Stimulated activated CD4-positive, alpha-beta T cell treated with anti-CD3 and anti-CD28 coated beads, Interleukin-1b, Interleukin-23, amount 100 ng/mL, for 4 hours (primary cell): ENCODE measurements at places on chromosomes 1 and 21.

DNA sequence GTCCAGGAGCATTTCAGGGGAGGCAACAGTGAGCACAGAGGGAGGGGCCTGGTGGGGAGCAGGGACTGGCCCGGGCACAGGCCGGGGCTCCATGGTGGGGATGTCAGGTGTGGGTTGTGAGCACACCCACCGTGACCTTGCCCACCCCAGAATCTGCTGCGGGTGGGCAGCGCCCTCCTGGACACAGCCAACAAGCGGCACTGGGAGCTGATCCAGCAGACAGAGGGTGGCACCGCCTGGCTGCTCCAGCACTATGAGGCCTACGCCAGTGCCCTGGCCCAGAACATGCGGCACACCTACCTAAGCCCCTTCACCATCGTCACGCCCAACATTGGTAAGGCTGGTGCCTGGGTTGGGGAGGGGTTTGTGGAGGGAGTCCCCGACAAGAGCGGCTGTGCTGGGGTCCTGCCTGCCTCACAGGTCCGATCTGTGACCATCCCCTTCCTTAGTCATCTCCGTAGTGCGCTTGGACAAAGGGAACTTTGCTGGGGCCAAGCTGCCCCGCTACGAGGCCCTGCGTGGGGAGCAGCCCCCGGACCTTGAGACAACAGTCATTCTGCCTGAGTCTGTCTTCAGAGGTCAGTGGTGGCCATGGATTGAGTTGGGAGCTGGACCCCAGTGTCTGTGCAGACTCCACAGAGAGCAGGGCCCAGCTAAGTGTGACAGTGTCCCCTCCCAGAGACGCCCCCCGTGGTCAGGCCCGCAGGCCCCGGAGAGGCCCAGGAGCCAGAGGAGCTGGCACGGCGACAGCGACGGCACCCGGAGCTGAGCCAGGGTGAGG, 14.3 kb downstream of the PSRC1 start:
- DNase-seq = no peak

DNA sequence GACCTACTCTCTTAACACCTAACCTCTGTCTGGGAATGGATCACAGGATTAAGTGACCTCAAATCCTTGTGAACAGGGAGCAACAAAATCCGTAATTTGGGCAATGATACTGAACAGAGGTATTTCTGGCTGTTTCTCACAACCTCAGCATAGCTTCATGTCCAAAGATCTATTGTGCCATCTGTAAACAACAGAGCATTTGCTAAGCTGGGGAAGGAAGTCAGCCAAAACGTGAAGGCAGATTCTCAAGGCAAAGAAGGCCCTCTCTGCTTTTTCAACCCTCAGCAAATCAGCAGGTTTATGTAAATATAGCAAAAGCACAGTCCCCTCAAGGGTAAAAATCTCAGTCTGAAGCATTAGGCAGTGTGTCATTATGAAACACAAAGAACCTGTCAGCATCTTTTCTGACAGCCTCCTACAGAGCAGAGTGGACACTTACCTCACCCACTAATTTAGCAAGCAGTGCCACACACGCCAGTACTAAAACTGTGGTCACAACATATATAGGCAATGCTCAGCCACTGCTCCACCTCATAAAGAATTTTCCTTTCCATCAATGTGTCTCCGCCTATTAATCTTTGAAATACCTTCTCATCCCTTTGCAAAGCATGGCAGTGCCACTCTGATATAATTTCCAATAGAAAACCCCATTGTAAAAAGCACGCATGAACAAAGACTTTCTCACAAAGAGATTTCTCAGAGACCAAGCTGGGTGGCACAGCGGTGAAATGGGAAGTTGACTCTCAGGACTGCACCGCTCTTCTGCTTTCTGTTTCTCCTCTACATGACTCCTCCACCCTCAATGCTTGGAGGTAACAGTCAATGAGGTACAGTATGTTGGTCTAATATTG, 188.0 kb downstream of the RERE start:
- DNase-seq = no peak

- no peak for DNase-seq
Measured at GRCh38 chr1:152014943-152015342, 21.3 kb upstream of the S100A10 start.

- DNase-seq = no peak
Measured at GRCh38 chr21:17616831-17617230, 4.1 kb upstream of the BTG3 start.

DNA sequence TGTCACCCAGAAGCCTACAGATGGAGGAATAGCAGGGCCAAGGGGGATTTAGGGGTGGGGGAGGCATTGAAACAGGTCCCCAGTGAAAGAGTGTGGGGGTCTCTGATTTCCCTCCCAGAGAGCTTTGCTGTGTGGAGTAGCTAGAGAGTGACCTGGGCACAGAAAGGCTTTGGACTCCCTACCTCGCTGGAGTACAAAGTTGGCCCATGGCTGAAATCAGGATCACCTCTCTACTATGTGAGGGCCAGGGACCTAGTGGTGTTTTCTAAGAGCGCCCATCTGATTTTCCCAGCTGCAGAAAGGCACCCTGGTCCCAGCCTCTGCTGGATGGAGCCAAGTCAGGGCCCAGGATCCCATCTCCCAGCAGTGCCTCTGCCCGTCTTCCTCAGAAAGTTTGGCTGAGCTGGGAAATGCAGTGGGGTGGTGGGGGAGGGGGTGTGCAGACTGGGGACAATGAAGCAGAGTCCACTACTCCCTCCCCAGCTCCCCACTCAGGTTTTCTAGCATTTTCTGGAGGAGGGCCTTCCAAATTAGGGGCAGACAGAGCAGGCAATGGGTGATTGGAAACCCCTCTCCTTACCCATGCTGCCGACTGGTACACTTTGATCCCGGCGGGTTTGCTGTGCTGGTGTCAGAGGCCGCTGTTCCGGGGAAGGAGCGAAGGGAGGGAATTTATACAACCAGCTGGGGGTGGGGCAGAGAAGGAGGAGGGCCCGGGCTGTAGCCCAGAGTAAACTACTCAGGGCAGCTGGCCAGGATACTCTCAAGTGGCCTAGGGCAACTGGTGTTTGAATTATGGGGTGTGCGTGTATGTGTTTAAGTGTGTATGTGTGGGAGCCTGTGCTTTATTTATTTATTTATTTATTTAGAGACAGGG, at the start of gene SELENBP1:
Gene SELENBP1, minus strand, starts transcription at position 648 of the 877 bp plus-strand sequence. Its CDS starts 64 bp downstream, at position 584.
- no peak for DNase-seq
